Thymus (tissue), 14 donors: ENCODE measurements at places on chromosomes 13 and 19.

DNA sequence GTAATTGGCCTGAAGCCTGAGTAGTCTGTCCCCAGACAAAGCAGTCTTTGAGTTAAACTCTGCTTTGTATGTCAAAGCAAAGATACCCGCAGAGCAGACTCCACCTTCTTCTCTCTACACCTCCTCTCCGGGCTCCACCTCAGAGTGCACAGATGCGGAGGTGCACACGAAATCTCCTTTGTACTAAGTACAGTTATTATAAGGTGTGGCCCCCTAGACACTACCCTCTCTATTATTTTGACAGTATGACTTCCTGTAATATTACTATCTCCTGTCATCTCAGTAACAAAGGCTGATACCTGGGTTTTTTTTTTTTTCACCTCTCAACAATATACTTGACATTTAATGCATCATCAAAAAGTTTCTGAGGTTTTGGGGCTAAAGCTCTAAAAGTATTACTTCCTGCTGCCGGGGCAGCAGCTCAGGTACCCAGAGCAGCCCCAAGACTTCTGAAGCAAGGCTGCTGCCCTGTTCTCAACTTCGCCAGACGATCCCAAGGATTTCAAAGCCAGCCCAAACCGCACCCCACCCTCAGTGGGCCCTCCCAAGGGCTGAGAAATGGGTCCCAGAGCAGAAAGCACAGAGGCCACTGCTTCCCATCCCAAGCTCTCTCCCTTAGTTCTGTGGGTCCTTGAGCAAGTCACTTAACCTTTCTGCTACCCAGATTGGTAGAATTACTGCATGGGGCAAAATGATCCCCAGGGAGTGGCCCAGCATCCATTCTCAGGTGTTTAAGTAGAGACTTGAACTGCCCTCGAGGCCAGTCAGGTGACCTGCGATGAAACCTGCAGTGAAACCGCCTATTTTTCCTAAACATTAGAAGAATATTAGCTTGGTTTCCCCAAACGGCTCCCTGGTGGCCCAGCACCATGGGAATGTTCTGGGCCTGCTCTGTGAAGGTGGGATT lies 180.6 kb downstream of the FOXO1 start:
- peak; percentile 34 for DNase-seq

- no peak for DNase-seq
Measured at GRCh38 chr19:38294090-38294489, 10.0 kb upstream of the C19orf33 start.

- no peak for DNase-seq
Measured at GRCh38 chr13:50170447-50171037, 155.3 kb downstream of the KCNRG start.

GRCh38 chr13:59472134-59472533 lies 691.6 kb downstream of the DIAPH3 start:
- no peak for DNase-seq

DNA sequence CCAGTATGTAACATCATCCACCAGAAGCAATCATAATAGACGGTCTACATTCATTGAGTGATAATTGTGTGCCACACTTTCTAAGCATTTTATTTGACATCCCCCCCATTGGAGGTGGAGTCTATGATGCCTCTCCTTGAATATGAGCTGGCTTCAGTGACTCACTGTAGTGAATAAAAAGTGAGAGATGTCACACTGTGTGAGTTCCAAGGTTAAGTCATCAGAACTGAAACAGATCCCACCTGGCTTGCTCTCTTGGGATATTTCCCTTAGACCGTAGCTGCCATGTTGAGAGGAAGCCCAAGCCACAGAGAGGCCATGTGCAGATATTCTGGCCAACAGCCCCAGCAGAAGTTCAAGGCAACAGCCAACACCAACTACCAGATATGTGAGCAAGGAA lies 12.6 kb downstream of the RTBDN start:
- DNase-seq = no peak

- no peak for DNase-seq
Measured at GRCh38 chr13:75762955-75763354, 126.8 kb downstream of the LMO7 start.

- DNase-seq = no peak
Measured at GRCh38 chr13:27921961-27922882, 2.4 kb downstream of the PDX1 start.

DNA sequence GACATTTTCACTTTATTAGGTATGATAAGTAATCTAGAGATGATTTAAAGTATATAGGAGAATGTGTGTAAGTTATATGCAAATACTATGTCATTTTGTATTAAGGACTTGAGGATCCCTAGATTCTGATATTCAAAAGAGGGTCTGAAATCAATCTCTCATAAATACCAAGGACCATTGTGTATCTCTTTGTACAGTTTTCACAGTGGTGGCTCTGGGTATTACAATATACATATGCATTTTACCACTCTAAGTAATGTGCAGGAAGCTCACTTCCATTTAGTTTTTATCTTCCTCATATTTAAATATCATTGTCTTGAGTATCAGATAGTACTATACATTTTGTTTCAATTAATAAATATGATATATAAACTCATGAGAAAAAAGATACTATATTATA lies 862.6 kb upstream of the PCDH20 start:
- DNase-seq = no peak

DNA sequence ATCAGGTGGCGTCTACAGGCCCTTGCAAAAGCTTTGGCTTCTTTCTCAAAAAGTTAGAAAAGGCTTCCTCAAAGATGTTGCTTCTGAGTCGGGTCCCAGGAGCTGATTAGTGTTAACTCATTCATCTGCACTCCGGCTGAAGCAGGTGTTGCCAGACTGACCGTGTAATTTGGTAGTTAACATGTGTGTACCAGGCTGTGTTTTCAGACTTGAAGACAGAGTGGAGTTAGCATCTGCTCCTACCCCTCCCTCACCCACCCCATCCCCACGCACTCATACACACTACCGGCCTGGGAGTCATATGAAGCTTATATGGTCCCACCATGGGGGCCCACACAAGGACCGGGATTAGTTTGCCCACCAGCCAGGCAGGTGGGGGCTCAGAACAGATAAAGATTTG lies 111.5 kb downstream of the DNAJC15 start:
- no peak for DNase-seq

DNA sequence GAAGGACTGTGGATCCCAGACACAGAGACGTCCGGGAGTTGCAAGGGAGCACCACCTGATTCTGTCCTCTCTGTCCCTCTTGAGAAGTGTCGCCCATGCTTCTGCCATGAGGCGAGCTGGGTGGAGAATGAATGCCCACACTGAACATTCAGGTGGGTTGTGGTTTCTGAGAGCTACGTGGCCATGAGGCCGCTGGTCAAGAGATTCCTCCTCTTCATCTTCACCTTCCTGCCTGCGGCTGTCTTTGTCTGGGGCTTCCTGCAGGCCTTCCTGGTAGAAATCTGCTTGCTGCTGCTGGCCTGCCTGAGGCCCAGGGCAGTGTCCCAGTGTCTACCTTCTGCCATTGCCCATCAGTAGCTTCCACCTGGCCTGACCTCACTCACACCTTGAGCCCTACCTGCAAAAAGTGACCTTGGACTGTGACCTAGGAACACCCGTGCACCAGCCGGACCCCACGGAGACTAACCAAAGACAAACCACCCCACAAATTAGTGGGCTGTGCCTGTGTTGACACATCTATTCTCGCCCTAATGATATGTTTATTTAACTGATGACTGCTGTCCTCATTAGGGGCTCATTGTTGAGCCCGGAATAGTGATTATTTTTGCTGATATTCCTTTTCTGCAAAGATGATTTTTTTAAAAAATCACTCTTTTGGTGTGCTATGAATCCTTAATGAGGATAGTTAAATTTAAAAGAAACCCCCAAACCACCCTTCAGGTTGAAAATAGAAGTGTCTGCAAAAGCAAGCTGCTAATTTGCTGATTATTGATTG lies 38.7 kb upstream of the ZNF536 start:
- no peak for DNase-seq

DNA sequence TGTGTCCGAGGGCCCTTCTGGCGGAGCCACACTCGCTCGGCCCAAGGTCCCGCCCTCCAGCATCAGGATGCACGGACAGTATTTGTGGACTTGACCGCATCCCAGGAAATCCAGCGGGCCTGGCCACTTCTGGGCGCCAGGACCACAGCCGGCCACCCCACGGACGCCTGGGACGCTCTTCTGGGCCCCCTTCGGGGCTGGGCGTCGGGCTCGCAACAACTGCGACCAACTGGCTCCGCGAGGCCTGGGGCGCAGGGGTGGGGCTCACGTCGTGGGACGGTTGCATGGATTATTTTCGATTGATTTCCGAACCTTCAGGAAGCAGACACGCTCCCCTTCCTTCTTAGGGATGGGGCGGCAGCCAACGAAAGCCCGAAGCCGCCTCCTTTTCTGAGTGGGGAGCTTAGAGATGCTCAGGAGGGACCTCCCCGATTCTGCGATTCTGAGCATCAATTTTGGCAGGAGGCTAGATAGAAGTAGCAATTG lies 521 bp upstream of the NUP58 start:
- no peak for DNase-seq

GRCh38 chr13:107421951-107422350 lies 793.4 kb downstream of the LIG4 start:
- DNase-seq = no peak

GRCh38 chr13:73173279-73173811 lies 114.5 kb downstream of the KLF5 start:
- no peak for DNase-seq

- no peak for DNase-seq
Measured at GRCh38 chr13:28704919-28705318, 13.9 kb downstream of the SLC46A3 start.

GRCh38 chr13:97719736-97720135 lies 233.7 kb upstream of the IPO5 start:
- no peak for DNase-seq

DNA sequence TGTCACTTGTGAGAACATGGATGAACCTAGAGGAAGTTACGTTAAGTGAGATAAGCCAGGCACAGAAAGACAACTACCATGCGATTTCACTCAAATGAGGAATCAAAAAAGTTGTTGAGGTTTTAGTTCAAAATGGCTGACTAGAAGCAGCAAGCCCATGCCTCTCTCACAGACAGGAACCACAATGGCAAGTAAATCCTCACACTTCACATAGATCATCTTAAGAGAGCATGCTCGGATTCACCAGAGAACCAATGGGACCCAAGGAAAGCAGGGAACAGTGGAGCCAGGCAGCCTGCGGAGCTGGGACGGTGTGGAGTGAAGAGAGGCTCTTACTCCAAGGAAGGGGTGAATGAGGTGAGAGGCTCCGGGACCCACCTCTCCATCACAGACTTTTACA lies 581.0 kb downstream of the UQCRFS1 start:
- no peak for DNase-seq

- DNase-seq = no peak
Measured at GRCh38 chr19:14061081-14061749, 661 bp downstream of the PALM3 start.

GRCh38 chr19:11166281-11167142 lies 10.9 kb upstream of the SPC24 start:
- DNase-seq = no peak

DNA sequence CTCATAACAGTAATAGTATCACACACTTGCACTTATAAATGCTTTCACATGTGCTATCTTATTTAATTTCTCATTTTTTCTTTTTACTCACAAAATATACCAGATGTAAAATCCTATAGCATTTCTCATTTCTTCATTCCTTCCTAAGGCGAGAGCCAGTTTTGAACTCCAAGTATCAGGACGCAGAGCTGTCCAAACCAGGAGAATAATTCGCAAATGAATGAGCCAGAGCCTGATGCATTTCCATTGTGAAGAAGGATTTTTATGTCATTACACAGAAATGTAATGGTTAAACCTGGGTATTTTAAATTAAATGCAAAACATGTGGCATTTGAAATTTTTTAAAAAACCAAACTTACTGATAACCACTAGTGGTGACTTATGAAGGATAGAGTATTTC lies 244.3 kb downstream of the RGCC start:
- no peak for DNase-seq

- DNase-seq = no peak
Measured at GRCh38 chr13:90156390-90156789, 1191.1 kb upstream of the MIR17HG start.

DNA sequence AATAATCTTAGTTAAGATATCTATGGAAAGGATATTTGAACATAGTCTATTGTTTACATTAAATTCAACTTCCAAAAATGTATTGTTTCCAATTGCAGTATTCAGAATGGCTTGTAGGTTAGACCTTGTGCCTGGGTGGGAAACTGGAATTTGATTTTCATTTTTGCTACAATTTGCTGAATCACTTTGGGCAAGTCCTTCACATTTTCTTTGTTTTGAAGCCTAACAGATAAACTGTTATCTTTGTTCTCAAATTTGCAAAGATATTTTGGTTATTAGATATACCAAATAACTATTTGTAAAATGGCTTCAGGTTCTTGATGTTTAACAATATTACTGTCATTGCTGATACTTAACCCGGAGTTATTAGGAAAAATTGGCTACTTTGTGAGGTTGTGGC lies 82.6 kb downstream of the WDFY2 start:
- DNase-seq = no peak

DNA sequence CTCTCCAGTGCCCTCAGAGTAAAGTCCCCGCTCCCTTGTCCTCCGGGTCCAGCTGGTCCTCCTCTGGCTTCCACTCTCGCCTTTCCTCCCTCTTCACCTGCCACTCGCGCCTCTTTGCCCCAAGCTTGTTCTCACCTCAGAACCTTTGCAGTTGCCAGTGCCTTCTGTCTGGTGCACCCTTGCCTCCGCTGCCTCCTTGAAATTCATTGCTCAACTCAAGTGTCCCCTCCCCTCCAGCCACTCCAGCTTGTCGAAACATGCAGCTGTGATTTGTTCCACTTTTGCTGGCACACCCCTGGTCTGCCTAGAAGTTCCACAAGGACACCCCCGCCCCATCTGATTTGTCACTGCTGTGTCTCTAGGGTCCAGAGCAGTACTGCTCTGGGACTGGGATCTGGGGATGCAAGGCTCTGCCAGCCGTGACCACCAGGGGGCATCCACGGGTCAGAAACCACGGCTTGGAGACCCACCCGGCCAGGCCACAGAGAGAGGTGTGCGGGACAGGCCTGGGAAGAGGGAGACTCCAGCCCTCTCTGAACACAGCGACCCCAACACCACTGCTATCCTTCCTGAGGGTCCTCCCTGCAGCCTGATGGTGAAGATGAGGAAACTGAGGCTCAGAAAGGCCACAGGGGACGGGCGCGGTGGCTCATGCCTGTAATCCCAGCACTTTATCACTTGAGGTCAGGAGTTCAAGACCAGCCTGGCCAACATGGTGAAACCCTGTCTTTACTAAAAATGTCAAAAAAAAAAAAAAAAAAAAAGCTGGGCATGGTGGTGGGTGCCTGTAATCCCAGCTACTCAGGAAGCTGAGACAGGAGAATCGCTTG lies 49.9 kb downstream of the AP1M1 start:
- peak; percentile 82 for DNase-seq

DNA sequence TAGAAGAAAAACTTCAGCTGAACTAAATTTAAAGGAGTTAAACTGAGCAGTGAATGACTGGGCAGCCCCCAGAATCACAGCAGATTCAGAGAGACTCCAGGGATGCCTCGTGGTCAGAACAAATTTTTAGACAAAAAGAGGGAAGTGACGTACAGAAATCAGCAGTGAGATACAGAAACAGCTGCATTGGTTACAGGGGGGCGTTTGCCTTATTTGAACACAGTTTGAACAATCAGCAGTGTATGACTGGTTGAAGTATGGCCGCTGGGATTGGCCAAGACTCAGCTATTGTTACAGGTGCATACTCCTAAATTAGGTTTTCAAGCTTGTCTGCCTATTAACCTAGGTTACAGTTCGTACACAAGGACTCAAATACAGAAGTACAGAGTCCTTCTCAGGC lies 2.2 kb upstream of the SPRYD7 start:
- DNase-seq = no peak

- DNase-seq = no peak
Measured at GRCh38 chr13:80237646-80238045, 103.3 kb downstream of the SPRY2 start.
